ENCODE measurements at places on chromosomes 2 and 18.

GRCh38 chr18:57771193-57771592 lies 31.9 kb downstream of the ATP8B1 start:
- peak; percentile 63 for DNase-seq

DNA sequence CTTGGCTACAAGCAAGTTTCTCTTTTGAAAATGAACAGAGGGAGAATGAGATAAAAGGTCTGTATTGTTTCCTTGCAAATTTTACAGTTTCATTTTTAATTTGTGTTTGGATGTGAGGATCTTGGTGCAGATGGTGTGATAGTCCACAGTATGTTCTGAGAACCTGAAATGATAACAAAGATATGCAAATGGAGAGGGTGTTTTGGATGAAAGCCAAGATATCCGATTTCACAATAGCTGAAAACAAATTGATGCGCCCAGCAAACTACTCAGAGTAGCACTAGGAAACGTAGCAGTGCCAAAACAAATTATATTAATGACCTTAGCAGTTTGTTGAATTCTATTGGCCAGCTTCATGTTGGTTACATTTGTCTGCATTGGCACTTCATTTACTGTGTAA lies 683.5 kb downstream of the TMEM182 start:
- no peak for DNase-seq

DNA sequence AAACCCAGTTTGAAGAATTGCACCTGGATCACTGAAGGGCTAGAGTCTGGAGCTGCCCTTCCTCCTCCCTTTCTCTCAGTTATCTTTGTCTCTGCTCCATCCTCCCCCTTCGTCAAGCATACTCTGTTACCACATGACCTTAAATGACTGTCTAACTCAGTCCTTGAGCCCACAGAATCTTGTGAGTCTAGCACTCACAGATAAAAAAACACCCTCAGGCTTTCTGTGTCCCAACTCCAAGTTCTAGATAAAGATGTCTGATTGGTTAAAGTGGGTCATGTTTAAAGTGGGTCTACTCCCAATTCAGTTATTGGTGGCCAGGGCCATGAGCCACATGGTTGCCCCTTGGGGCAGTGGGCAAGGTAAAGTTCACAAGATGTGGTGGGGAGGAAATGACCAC lies 53.5 kb upstream of the CYP1B1 start:
- peak; percentile 72 for DNase-seq

DNA sequence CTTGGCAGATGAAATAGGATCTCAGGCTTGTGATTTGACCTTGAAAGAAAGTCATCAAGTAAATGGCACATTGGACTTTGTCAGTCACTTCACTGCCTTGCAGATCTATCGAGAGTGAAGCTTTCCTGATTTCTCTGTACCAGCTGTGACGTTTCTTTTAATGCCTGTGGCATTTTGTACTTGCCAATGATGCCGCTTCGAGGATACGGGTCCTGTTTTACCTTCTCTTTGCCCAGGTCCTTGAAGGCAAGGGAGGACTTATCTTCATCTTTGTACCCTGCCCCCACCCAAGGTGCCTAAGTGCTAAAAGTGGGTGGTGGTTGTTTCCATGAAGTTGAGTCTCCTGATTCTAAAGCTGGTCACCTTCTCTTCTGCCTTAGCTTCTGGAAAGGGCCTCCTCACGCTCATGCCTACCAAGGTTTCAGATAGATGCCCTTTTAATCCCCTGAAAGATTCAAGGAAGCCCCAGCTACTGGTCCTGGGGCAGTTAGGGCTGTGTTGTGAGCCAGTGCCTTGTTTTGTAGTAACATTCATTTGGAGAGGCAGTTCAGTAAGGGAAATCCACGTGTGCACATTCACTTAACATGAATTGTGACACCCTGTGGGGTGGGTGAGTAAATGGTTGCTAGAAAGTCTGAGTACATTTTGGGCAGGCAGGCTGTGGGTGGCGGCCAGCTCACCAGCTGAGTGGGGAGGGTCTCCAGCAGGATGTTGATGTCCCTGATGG lies 6.1 kb downstream of the LBH start:
- no peak for DNase-seq

DNA sequence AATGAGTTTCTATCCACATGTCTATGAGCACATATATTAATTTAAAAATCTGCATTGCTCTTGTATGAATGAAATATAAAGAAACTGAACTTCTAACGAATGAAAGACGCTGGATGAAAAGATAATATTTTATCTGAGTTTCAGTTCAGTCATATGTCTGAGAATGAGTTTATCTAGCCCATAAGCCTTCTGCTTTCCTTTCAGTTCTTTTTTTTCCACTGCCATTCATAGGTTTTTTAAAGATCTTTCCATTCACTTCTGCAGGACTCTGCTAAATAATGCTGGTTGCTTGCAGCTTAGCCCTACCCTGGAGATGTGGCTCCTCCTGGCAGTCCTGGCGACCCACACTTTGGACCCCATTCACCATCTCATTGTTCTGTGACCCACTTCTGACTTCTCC lies 109.0 kb downstream of the BCL2 start:
- DNase-seq = no peak

DNA sequence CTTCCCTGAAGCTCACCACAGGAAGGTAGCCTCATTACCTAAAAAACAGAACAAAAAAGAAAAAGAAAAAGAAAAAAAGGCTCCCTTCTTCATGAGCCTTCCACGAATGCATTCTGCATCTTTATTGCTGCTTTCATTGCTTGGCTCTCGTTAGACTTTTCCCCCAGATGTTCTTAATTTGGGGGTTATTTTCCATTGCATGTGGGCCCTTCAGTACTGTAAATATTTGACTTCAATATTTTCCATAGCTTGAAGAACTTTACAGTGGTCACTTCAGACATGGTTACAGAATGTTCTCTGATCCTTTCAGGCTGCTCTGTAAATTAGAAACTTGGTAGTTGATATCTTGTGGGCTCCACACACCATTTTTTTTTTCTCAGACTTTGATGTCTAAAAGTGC lies 65.6 kb upstream of the COPS8 start:
- DNase-seq = no peak

GRCh38 chr2:57368190-57368589 lies 678.4 kb upstream of the VRK2 start:
- DNase-seq = no peak

DNA sequence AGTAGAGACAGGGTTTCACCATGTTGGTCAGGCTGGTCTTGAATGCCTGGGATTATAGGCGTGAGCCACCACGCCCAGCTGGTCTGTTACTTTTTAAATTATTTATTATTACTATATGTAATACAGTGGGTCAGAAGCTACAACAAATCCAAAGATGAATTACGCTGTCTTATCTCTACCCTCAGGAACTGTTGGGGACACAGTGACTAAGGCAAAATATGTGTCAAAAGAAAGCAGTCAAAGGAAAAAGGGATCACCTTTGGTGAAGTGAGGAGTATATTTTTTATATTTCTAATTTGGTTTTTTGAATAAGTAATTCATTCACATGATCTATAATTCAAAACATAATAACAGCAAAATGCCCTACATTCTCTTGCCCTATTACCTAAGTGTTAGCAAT lies 4.7 kb downstream of the CREB1 start:
- DNase-seq = no peak

GRCh38 chr18:32040936-32041335 lies 22.3 kb downstream of the RNF125 start:
- DNase-seq = no peak

GRCh38 chr2:32450851-32451250 lies 94.0 kb downstream of the BIRC6 start:
- DNase-seq = no peak

DNA sequence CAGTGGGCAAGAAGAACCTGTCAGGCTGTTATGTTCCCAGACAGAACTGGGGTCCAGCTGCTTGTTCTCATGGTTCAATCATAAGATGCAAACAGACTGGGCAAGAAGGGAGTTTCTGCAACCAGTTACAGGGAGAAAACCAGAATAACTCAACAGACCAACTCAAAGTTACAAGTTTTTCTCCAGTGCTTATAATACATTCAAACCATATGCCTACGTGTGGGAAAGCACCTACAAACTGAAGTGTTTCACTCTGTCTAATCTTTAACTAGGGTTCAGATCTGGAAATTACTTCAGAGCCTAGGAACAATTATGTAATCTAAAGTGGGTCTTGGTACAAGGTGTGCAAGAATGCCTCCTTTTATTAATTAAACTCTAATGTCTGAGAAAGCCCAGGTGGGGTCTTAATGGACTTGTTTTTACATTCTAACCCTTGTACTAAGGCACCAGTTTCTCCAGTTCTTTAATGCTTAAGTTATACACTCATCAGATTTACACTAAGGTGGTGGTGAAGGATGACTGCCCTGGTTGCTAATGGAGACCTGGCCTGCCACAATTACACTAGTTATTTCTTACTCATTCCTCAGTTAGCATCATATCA lies 951.9 kb downstream of the TSN start:
- DNase-seq = no peak

DNA sequence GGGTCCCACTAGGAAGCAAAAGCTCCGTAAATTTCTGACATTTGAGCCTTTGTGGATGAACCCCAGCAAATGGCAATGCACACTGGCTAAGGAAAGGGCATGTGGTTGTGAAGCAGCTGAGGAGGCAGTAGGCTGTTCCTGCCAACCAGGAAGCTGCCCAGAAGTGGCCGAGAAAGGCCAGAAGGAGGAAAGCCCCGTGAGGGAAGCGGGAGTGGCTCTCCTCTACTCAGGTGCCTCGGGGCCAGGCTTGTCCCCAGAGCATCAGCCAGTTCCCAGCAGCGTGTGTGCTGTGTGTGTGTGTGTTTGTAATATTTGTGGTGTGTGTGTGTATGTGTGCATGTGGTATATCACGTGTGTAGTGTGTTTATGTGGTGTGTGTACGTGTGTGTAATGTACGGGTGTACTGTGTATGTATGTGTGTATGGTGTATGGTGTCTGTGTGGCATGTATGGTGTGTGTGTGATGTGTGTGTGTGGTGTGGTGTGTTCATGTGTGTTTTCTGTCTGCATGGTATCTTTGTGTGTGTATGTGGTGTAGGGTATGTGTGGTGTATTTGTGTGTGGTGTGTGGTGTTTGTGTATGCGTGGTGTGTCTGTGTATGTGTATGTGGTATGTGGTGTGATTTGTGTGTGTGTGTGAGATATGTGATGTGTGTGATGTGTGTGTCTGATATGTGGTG lies 90.6 kb downstream of the APOB start:
- no peak for DNase-seq

DNA sequence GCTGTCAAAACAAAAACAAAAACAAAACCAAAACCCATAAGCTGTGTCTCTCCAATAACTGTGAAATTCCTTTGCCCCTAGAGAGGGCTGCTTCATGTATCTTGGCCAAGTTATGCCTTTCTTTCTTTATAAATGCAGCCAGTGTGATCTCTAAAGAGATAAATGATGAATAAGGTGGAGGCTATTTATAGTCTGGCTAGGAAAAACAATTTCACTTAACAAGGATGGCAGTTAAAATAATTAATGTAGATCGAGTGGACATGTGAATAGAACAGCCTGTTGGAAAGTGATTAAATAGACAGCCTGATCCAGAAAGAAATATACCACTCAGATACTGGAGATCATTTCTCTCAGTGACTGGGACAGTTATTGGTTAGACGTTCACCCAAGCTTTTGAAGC lies 1666.9 kb upstream of the CELF4 start:
- DNase-seq = no peak

- peak; percentile 69 for DNase-seq
Measured at GRCh38 chr2:190781604-190782198, 98.9 kb upstream of the GLS start.

- peak; percentile 68 for DNase-seq
Measured at GRCh38 chr18:3015204-3015592, 2.3 kb upstream of the LPIN2 start.

GRCh38 chr2:229489016-229489415 lies 217.9 kb upstream of the PID1 start:
- DNase-seq = no peak

GRCh38 chr2:113915082-113915819 lies 25.4 kb downstream of the ACTR3 start:
- DNase-seq = peak; percentile 78

DNA sequence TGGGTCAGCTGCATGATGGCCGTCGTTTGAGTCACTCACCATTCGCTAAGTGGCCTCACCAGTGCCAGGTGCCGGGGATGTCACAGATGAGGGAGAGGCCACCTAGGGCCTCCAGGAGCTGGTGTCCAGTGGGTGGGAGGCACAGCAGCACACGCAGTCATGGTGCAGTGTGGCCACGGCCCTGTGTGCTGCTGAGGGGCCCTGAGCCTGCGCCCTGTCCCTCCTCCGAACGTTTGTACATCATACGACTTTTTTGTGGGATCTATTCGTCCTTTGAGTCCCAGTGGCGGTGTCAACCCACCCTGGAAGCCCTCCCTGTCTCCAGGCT lies 30.1 kb upstream of the ODC1 start:
- DNase-seq = no peak

- DNase-seq = no peak
Measured at GRCh38 chr2:219309278-219309677, at the start of gene PTPRN. Gene PTPRN, minus strand, starts transcription at chr2:219309401. Its CDS starts 69 bp downstream, at chr2:219309332.

- no peak for DNase-seq
Measured at GRCh38 chr2:157868993-157869392, 7.1 kb downstream of the ACVR1 start.

Measured in suppressor macrophage treated with lipopolysaccharide for 1 hour (primary cell).